ENCODE measurements at places on chromosomes 12 and 14. TPM values are rescaled to one million over a fixed set of nuclear protein-coding genes. Genes with fewer than 3 reads are reported as not detected.

The AKAP3 gene
- 1.2 TPM for total RNA-seq

The MOK gene
- total RNA-seq = 25.5 TPM

The IFI27 gene
- 0.91 TPM for total RNA-seq

The AGAP2 gene
- total RNA-seq = 0.34 TPM

The TESPA1 gene
- not detected for total RNA-seq

The CCDC38 gene
- not detected for total RNA-seq

The TPH2 gene
- total RNA-seq = not detected

The TMEM132D gene
- total RNA-seq = not detected

The TMEM179 gene
- total RNA-seq = 0.54 TPM

The RAPGEF3 gene
- 0.54 TPM for total RNA-seq

The TPPP2 gene
- total RNA-seq = not detected

The LRRC10 gene
- not detected for total RNA-seq

The HOXC10 gene
- 2.5 TPM for total RNA-seq

The NPAS3 gene
- not detected for total RNA-seq

The HIGD1C gene
- not detected for total RNA-seq

The KCNJ8 gene
- total RNA-seq = 0.18 TPM

The FLRT2 gene
- total RNA-seq = 3.3 TPM

The FGF6 gene
- not detected for total RNA-seq

The STXBP6 gene
- 2.0 TPM for total RNA-seq

The PSEN1 gene
- 54.2 TPM for total RNA-seq

The GDF3 gene
- not detected for total RNA-seq

The TEAD4 gene
- total RNA-seq = 51.6 TPM

The PTGDR gene
- not detected for total RNA-seq

The MARCHF9 gene
- total RNA-seq = 8.9 TPM

The MIP gene
- total RNA-seq = not detected

The KRT85 gene
- not detected for total RNA-seq

The GPR68 gene
- 0.21 TPM for total RNA-seq

The MCRS1 gene
- 68.7 TPM for total RNA-seq

The OAS1 gene
- 68.6 TPM for total RNA-seq

The ABCC9 gene
- not detected for total RNA-seq

The SRP54 gene
- total RNA-seq = 50.8 TPM

The ANO2 gene
- not detected for total RNA-seq

The TAS2R42 gene
- total RNA-seq = not detected

The RERG gene
- 0.18 TPM for total RNA-seq

The GUCY2C gene
- total RNA-seq = not detected

The MNAT1 gene
- 42.6 TPM for total RNA-seq

The DACT1 gene
- 0.42 TPM for total RNA-seq

The AQP6 gene
- not detected for total RNA-seq

The SMOC1 gene
- total RNA-seq = 25.5 TPM

The KRT79 gene
- total RNA-seq = not detected

The SLC7A7 gene
- 16.5 TPM for total RNA-seq

The TEP1 gene
- 10.0 TPM for total RNA-seq

The FITM1 gene
- total RNA-seq = not detected

The ARL6IP4 gene
- 255 TPM for total RNA-seq

The FGD4 gene
- total RNA-seq = 10.1 TPM

The IFNG gene
- not detected for total RNA-seq

The LALBA gene
- not detected for total RNA-seq

The DENND5B gene
- 9.6 TPM for total RNA-seq

The PLCZ1 gene
- total RNA-seq = not detected

The DBX2 gene
- not detected for total RNA-seq

The DNAH10 gene
- 0.13 TPM for total RNA-seq

The METTL3 gene
- 37.8 TPM for total RNA-seq

The CNOT2 gene
- total RNA-seq = 45.2 TPM

The CLEC4C gene
- total RNA-seq = not detected

The P2RX2 gene
- not detected for total RNA-seq

The CIROP gene
- total RNA-seq = not detected

The PRB2 gene
- total RNA-seq = not detected

The RNASE3 gene
- total RNA-seq = not detected

The LAG3 gene
- 1.5 TPM for total RNA-seq

Measured in A549 treated with ZK216348 at 1 μM for 4 hours (cell line).